ENCODE measurements at places on chromosomes 1 and 21.

- DNase-seq, result no peak
These were observed 783.4 kb upstream of the BRINP3 start for GRCh38 chr1:191261111-191261510.

DNA sequence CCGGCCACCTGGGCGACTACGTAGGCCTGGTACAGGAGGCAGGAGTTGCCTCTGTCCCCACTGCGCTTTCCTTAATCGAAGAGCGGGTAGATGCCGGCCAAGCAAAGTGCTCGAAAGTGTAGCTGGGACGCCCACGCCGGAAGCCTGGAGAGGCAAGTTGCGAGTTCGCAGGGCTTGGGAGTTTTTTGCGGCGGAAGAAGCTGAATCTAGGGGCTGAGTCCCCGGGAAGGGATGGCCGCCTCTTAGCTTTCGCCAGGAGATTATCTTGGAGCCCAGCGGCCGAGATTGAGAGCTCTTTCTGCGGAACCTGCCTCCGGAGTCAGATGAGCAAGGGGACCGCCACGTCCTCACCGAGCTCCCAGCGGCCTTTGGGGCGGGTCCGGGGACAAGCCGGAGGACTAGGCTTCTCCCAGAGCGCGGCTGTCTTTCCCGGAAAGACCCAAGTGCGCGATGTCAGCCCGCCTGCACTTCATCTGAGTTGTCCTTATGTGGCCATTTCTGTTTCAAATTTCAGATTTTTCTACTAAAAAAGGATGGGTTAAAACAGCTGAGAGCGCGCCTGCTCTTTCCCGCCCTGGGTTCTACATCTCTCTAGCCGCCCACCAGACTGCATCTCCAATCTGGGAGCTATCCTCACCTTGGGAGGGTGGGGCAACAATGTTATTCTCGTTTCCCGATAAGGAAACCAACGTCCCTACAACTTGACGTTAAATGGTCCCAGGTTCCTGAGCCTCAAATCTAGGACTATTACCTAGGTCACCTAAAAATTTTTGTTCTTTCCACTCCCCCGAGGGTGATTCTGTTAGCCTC is 12.4 kb upstream of the TBX15 start:
- no peak for DNase-seq

DNA sequence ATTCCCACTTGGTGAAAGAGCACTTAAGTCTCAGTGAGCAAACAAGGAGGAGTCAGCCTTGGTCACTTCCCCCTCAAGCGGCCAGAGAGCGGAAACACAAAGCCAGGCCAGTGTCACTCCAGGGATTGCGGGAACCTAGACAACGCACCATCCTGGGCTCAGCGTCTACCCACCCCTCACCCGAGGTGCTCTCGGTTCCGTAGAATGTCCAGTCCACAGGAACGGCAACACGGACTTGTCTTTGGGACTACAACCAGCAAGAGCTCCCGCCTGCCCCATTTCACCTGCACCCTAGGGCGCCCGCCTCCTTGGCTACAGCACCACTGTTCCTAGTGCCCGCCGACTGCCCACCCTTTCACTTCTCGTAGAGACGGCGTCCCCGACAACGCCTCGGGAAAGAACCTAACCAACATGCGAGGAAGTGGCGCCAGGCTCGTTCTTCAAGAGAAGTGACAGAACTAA is 509 bp downstream of the GDAP2 start:
- DNase-seq, result peak; percentile 49

- no peak for DNase-seq
These were observed 112.1 kb downstream of the HIVEP3 start for GRCh38 chr1:41806472-41807155.

- DNase-seq, result no peak
These were observed 11.4 kb downstream of the KCNJ6 start for GRCh38 chr21:37904856-37905255.

GRCh38 chr1:239811211-239811885 is 280.3 kb upstream of the FMN2 start:
- DNase-seq, result no peak

DNA sequence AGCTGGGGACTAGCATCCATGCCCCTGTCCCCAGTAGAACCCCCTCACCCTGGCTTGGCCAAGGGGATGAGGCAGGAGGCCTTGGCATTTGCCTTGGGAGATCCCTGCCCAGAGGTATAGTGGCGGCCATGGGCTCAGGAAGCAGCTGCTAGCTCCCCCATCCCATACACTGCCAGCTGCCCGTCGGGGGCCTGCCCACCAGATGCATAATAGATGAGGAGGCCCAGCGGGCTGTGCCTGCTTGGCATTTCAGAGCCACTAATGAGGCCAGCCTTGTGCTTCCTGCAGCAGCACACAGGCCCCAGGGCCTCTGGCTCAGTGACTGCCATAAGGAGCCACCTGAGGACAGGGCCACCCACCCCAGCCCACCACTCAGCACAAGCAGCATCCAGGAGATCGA is 23.6 kb downstream of the RAP1GAP start:
- no peak for DNase-seq

- DNase-seq, result no peak
These were observed 64.3 kb downstream of the TMEM53 start for GRCh38 chr1:44609768-44610526.

GRCh38 chr1:31931593-31932225 is 6.5 kb downstream of the PTP4A2 start:
- no peak for DNase-seq

DNA sequence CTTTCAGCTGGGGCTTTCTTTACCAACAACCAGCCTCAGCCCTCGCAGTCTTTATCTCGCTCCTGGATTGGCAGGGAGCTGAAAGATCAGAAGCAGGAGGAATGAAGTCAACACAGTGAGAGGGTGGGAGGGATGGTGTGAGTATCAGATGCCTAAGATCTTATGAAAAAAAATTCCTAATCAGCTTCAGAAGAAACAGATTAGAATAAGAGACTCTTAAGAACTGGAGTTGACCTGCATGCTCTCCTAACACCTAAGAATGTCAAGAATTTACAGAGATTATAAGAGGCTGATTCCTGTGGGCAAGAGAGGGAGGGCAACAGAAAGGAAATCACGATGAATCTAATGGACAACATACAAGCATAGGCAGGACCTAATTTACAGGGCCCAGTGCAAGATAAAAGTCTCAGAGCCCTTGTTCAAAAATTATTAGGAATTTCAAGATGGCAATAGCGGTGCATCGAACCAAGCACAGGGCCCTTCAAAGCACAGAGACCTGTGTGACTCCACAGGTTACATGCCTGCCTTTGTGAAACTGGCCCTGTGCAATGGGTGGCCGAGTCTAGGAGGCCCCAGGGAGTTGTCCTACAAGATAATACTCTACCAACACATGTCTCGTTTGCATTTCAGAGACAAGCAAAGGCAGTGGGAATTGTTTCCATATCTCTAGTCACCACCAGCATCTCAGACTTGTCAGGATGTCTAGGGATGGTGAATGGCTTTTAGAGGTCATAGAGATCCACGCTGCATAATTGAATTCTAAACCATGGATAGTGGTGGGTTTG is 65.3 kb upstream of the PPP2R5A start:
- no peak for DNase-seq

- no peak for DNase-seq
These were observed 8.8 kb upstream of the ANGPTL7 start for GRCh38 chr1:11180342-11180744.

DNA sequence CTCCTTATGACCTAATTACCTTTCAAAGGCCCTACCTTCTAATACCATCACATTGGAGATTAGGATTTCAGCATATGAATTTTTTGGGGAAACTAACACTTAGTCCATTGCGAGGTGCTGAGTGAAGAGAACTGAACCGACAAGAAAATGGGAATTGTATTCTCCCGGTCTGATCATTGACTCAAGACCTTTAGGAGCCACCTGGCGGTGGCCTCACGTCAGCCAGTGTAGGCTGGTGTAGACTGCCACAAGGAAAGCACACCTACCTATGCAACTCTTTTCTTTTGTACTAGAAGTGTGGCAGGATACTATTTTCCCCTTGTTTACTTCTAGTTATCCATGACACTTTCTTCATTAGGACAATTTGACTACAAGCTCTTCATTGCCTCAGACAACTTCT is 333.5 kb upstream of the B3GALT2 start:
- no peak for DNase-seq

DNA sequence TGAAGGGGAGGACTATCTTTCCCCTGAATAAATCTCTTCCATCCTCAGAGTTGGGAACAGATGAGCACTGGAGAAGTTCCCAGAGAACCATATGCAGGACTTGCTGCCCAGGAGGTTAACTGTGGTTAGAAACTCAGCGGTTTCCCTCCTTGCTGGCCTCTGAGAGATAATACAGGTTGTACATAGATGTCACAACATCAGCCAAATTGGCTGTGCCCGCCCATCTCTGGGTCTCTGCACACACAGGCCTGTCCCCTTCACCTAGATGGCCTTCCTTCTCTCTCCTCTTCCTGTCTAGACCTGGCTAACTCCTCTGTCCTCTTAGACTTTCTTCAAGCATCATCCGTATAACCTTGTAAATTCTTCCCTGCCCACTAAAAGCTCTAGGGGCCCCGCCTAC is 5.7 kb downstream of the RGS5 start:
- no peak for DNase-seq

- DNase-seq, result no peak
These were observed 10.9 kb upstream of the GNL2 start for GRCh38 chr1:37606481-37607263.

DNA sequence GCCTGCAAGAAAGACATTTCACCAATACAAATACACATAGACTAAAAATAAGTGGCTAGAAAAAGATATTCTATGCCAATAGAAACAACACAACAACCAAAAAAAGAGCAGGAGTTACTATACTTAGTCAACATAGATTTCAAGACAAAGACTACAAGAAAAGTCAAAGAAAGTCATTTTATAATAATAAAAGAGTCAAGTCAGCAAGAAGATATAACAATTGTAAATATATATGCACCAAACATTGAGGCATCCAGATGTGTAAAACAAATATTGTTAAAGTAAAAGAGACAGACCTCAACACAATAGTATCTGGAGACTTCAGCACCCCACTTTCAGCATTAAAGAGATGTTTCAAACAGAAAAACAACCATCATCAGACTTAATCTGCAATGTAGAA is 104.6 kb downstream of the AMY1C start:
- DNase-seq, result no peak

GRCh38 chr1:150072959-150073358 is 5.4 kb downstream of the VPS45 start:
- no peak for DNase-seq

- DNase-seq, result no peak
These were observed 498 bp downstream of the KRTAP10-2 start for GRCh38 chr21:44550807-44551206.

DNA sequence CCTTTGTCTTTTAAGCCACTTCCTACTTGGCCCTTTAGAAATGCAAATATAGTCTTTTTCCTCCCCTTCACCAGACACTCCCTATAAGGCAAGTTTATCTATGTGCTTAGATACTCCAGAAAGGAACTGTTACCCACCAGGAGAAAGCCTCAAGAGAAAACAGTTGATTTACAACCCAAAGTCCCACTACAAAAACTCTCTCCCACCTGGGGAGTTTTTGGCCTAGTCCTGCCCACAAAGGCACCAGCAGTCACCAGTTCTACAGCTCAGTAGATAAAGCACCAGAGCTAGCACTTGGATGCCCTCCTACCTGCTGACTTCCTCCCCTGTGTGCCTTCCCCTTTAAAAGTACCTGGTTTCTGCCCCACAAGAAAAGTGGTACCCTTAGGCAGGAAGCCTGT is 27.7 kb upstream of the HAO2 start:
- DNase-seq, result no peak

- DNase-seq, result no peak
These were observed 37.9 kb downstream of the RGL1 start for GRCh38 chr1:183842795-183843144.

- no peak for DNase-seq
These were observed 36.0 kb downstream of the WNT2B start for GRCh38 chr1:112544751-112545150.

- peak; percentile 60 for DNase-seq
These were observed 11.1 kb upstream of the TNFRSF14 start for GRCh38 chr1:2544875-2545640.

DNA sequence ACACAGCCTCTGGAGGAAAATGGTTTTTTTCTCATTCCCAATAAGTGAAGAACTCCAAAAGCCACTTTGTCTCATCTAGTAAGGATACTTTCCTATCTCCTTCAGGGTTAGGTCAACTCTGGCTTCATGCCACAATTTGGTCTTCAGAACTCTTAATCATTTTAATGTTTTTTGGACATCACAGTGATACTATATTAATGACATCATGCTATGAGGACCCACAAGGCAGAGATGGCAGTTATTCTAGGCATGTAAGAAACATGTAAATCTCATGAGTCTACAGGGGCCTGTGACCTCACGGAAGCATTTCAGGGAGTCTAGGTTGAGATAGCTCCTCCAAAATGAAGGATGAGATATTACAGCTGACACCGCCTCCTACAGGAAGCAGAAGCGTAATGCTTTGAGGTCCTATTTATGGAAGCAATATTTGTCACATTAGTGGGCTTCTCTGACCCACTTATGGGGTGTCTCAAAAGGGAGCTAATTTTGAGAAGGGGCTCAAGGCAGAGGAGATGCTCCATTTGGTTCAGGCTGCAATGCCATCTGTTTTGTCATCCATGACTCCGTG is 5.0 kb upstream of the GPR137B start:
- no peak for DNase-seq

GRCh38 chr1:41161846-41162245 is 80.3 kb downstream of the SCMH1 start:
- no peak for DNase-seq

- DNase-seq, result no peak
These were observed 108.2 kb downstream of the LTN1 start for GRCh38 chr21:28884481-28884880.

DNA sequence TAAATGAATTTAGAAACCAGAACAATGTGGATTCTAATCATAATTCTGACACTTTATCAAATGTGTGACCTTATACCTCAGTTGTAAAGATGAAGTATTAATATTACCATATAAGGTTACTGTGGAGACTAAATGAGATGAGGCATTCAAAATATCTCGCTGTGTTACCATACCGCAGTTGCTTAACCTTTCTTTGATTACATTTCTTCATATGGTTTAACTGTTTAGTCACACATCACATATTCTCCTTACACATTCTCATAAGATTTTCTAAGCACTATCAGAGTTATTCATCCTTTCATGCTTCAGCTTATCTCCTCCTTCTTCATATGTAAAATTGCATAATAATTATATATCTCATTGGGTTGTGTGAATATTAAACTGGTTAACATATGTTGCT is 88.9 kb downstream of the LRRC53 start:
- no peak for DNase-seq

DNA sequence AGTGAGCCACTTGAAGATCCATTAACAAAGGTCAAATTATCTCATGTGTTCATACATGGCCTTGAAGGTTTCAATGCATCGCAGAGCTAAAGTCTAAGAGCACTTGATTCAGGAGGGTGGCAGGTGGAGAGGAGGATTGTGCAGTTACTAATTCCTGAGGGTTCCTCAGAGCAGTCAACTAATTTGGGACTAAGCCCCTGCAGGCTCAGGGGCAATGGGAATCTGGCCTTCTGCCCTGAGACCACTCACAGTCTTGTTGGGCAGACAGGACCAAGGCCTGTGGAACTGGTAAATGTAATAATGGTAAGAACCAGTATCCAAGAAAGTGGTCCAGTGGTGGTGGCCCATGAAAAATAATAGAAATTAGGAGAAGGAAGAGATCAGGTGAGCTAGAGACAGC is 127.4 kb upstream of the HMGB4 start:
- DNase-seq, result no peak

- DNase-seq, result no peak
These were observed 10.5 kb downstream of the BCAR3 start for GRCh38 chr1:93671099-93671621.

Measured in hypothalamus (tissue), 51 donors.